Osteocyte (in vitro differentiated cells): ENCODE measurements at places on chromosomes 16 and 17. TPM values are rescaled to one million over a fixed set of nuclear protein-coding genes. Genes with fewer than 3 reads are reported as not detected.

- H3K4me1 ChIP-seq, result peaks cover 4% of the 10 kb centered on the region
- no peak overlapping the region for H3K27ac ChIP-seq
- no peaks in the 10 kb centered on the region for H3K27me3 ChIP-seq
- no peak for DNase-seq
Measured at GRCh38 chr16:29702269-29702668, 23.3 kb downstream of the QPRT start.

- no peaks in the 10 kb centered on the region for H3K27me3 ChIP-seq
- no peak overlapping the region for H3K27ac ChIP-seq
- H3K4me3 ChIP-seq, result no peak overlapping the region
- H3K36me3 ChIP-seq, result no peaks in the 10 kb centered on the region
- no peak for DNase-seq
- peaks cover 22% of the 10 kb centered on the region for H3K4me1 ChIP-seq
Measured at GRCh38 chr17:9162275-9162985, 141.1 kb downstream of the NTN1 start.

DNA sequence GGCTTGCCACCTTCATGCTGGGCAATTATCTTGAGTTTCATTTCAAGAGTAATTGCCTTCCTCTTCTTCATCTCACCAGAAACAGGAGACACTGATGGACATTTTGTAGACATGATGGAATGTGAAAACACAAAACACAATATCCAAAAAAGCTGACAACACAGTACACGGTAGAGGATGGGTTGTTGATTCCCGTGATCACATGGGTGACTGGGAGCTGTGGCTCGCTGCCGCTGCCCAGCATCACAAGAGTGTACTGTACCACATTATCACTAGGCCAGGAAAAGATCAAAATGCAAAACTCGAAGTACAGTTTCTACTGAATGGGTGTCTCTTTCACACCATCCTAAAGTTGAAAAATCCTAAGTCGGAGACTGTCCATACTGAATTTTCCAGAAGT lies 7.4 kb downstream of the PTRH2 start:
- H3K36me3 ChIP-seq, result peaks cover 36% of the 10 kb centered on the region
- H3K27me3 ChIP-seq, result no peaks in the 10 kb centered on the region
- H3K4me3 ChIP-seq, result no peak overlapping the region
- DNase-seq, result no peak

Gene ZFP3
- total RNA-seq, result 0.78 and 0.86 TPM in 2 replicates

DNA sequence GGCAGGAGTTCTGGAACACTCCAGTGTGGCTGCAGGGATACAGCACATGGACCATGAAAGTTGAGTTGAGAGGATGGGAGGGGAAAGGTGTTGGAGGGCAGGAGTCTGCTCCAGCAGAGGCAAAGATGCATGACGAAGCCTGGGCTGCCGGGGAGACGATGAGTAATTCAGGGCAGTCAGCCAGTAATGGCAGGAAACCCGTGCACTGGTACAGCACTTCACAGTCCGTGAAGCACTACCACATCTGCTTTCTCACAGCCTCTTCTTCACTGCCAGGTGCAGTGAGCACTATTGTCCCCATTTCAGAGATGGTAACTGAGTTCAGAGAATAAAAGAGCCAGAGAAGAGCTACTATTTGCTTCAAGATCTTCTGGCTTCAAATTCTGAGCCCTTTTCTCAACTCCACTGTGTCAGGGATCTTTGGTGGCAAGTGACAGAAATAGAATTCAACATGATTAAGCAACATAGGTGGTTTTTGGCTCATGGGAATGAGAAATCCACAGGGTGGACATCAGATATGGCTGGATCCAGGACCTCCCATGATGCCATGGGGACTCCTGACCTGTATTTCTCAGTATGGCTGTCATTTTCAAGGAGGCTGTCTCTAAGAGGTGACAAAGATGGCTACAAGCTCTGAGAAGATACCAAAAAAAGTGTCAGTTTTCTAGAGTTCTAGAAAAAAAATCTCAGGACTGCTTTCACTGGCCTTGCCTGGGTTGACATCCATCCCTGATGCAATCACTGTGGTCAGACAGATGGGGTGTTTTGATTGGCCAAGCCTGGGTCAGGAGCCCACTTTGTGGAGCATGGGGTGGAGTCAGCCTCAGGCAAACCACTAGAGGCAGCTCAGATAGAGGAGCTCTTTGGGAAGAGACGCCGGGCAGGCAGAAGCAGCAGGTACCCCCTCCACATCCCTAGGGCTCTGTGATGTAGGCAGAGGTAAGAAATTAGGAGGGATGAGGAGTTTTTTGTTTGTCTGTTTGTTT lies 24.7 kb downstream of the IL21R start:
- peaks cover 8% of the 10 kb centered on the region for H3K27me3 ChIP-seq
- H3K4me3 ChIP-seq, result no peak overlapping the region
- peaks cover 3% of the 10 kb centered on the region for H3K4me1 ChIP-seq
- DNase-seq, result peak; percentile 80

Gene TM4SF5
- not detected in 2 replicates for total RNA-seq

DNA sequence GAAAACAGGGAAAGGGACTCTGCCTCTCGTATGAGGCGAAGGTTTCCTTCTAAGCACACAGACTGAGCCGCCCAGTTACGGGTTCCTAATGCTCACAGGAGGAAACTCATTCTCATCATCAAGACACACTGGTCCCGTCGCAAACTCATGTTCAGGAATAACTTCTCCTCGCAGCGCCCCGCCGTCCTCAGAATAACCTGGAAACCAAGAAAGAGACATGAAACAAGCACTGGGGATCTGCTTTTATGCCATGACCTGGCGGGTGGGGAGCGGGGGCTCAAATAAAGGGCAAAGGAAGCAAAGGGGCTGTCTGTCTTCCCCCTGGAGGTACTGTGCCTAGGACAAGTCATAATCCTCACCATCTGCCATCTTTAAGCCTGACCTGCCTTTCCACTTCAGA lies 31.3 kb downstream of the WIPI1 start:
- no peaks in the 10 kb centered on the region for H3K4me1 ChIP-seq
- H3K27ac ChIP-seq, result no peak overlapping the region
- no peaks in the 10 kb centered on the region for H3K27me3 ChIP-seq
- no peak overlapping the region for H3K4me3 ChIP-seq

Gene CCL17
- not detected in 2 replicates for total RNA-seq

Gene PLA2G15
- 25.9 and 27.9 TPM in 2 replicates for total RNA-seq

- no peak overlapping the region for H3K27ac ChIP-seq
- no peak overlapping the region for H3K4me3 ChIP-seq
- no peaks in the 10 kb centered on the region for H3K27me3 ChIP-seq
- H3K4me1 ChIP-seq, result peaks cover 15% of the 10 kb centered on the region
Measured at GRCh38 chr17:50109785-50110184, 14.6 kb downstream of the PDK2 start.

GRCh38 chr16:20871941-20872815 lies 28.0 kb downstream of the DCUN1D3 start:
- no peak for DNase-seq
- peaks cover 46% of the 10 kb centered on the region for H3K4me1 ChIP-seq
- H3K36me3 ChIP-seq, result peaks cover 8% of the 10 kb centered on the region
- no peak overlapping the region for H3K4me3 ChIP-seq

Gene ETV4
- total RNA-seq, result 5.9 and 6.5 TPM in 2 replicates

GRCh38 chr17:33038740-33039139 lies 47.1 kb downstream of the SPACA3 start:
- H3K36me3 ChIP-seq, result no peaks in the 10 kb centered on the region
- H3K27me3 ChIP-seq, result peaks cover 16% of the 10 kb centered on the region
- H3K4me1 ChIP-seq, result no peaks in the 10 kb centered on the region
- no peak overlapping the region for H3K4me3 ChIP-seq

Gene CA5A
- not detected in 2 replicates for total RNA-seq

Gene MAPT
- total RNA-seq, result 1.1 and 1.6 TPM in 2 replicates

DNA sequence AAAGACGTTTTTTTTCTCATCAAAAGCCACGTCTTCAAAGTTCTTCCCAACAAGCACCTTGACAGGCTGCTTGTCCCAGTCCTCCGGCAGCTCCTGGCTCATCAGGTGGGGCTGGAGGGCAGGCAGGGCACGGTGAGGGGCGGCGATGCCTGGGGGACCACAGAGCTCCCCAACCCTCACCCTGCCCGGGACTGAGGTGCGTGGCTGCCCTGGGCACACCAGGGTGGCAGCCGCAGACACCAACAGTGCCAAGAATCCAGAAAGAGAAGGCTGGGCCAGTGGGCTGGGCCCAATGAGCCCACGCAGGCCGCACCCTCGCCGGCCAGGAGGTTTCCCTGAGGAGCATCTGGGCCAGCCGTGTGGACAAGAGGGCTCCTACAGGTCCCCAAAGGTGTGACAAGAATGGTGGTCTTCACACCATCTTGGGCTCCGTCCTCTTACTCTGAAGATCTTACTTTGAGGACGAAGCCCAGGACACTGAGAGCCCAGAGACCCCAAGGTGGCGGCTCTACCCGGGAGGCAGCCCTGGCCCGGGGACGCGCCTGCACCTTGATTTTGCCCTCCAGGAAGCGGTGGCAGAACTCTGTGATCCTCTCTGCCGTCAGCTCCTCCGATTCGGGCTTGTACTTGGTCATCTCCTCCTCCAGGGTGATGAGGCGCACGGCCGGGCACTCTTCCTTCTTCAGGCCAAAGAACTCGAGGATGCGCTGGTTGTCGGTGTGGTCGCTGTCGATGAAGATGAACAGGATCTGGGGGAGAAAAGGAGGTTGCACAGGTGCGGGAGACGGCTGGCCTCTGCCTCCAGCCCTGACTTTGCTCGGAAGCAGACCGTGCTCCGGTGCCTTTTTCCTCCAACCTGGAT lies 11.3 kb upstream of the PPP1R27 start:
- H3K4me1 ChIP-seq, result no peaks in the 10 kb centered on the region
- H3K27ac ChIP-seq, result no peak overlapping the region
- DNase-seq, result peak; percentile 78
- no peaks in the 10 kb centered on the region for H3K27me3 ChIP-seq
